ENCODE measurements at places on chromosomes 16 and 17. TPM values are rescaled to one million over a fixed set of nuclear protein-coding genes. Genes with fewer than 3 reads are reported as not detected.

GRCh38 chr16:77386831-77387814 is 47.7 kb downstream of the ADAMTS18 start:
- no peak for DNase-seq

DNA sequence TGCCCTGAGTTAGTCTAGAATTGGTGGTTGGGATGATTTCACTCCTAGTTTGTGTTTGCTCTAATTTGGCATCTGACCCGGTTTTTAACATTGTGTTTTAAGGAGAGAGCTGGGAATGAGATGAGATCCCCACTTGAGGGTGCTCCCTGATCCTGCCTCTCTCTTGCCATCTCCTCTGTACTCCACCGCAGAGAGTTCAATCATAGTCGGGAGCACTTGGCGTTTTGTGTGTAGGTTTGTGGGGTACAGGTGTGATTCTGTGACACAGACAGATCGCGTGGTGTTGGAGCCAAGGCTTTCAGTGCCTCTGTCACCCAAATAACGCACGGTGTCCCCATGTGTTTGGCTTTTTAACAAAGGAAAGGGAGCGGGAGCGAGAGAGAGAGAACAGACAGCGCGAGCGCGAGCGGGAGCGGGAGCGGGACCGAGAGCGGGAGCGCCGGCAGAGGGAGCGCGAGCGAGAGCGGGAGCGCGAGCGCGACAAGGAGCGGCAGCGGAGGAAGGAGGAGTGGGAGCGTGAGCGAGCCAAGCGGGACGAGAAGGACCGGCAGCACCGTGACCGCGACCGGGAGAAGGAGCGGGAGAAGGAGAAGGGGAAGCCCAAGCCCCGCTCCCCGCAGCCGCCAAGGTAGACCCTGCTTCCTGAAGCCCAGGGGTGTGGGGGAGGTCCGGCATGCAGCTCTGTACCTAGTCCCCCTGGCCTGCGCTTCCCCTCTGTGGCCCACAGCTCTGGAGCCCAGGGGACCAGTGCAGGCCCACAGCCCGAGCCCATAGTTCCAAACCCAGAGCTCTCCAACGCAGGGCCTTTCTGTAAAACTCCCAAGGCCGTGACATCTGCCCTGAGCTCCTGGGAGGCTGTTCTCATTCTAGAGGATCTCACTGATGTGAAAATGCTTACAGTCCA is 27.2 kb upstream of the IL17C start:
- DNase-seq, result no peak

The AGRP gene
- 4.9 TPM for total RNA-seq

- no peak for DNase-seq
Measured at GRCh38 chr16:48963901-48964615, 317.6 kb downstream of the CBLN1 start.

The DDX5 gene
- 881 TPM for total RNA-seq

- no peak for DNase-seq
Measured at GRCh38 chr17:49049265-49049664, 52.1 kb downstream of the IGF2BP1 start.

The MYH8 gene
- total RNA-seq, result not detected

The KCNH6 gene
- not detected for total RNA-seq

Data from upper lobe of right lung (tissue), 1 donor.